ENCODE measurements at places on chromosomes 12 and 14. TPM values are rescaled to one million over a fixed set of nuclear protein-coding genes. Genes with fewer than 3 reads are reported as not detected.

GRCh38 chr14:31510222-31510621, 22.4 kb upstream of the GPR33 start:
- DNase-seq: no peak
- no peaks in the 10 kb centered on the region for H3K27me3 ChIP-seq
- no peak overlapping the region for H3K27ac ChIP-seq
- H3K4me1 ChIP-seq: no peaks in the 10 kb centered on the region
- H3K36me3 ChIP-seq: no peaks in the 10 kb centered on the region

GRCh38 chr14:102927346-102927877, 4.9 kb downstream of the AMN start:
- H3K36me3 ChIP-seq: no peaks in the 10 kb centered on the region
- H3K4me1 ChIP-seq: peaks cover 2% of the 10 kb centered on the region
- peak overlapping the region; percentile 57 for H3K4me3 ChIP-seq
- H3K27ac ChIP-seq: no peak overlapping the region

- H3K4me1 ChIP-seq: peaks cover 16% of the 10 kb centered on the region
- H3K4me3 ChIP-seq: no peak overlapping the region
- no peaks in the 10 kb centered on the region for H3K36me3 ChIP-seq
- H3K27me3 ChIP-seq: peaks cover 32% of the 10 kb centered on the region
- no peak overlapping the region for H3K27ac ChIP-seq
Measured at GRCh38 chr12:1666685-1667162, 24.1 kb upstream of the ADIPOR2 start.

- H3K4me3 ChIP-seq: no peak overlapping the region
- H3K27ac ChIP-seq: no peak overlapping the region
- peaks cover 6% of the 10 kb centered on the region for H3K4me1 ChIP-seq
- H3K27me3 ChIP-seq: no peaks in the 10 kb centered on the region
- DNase-seq: no peak
Measured at GRCh38 chr12:67091678-67092077, 177.5 kb upstream of the CAND1 start.

GRCh38 chr12:106226884-106227640, 20.8 kb downstream of the CKAP4 start:
- H3K4me3 ChIP-seq: no peak overlapping the region
- H3K27ac ChIP-seq: no peak overlapping the region
- no peaks in the 10 kb centered on the region for H3K4me1 ChIP-seq
- no peak for DNase-seq
- H3K36me3 ChIP-seq: no peaks in the 10 kb centered on the region

DNA sequence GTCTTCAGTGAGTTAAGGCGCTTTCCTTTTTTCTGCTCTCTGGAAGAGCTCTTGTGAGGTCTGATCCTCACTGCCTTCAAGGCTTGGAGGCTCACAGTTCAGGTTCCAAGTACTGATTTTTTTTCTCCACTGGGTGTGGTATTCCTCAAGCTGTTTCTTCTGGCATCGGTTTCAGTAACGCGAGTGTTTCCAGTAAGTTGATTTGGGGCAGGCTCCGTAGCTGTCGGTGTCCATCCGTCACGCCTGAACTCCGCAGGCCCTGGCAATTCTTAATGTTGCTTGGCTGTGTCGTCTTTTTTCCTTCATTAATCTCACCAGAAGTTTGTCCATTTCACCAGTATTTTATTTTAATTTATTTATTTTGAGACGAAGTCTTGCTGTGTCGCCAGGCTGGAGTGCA, 30.6 kb downstream of the LRCOL1 start:
- H3K4me3 ChIP-seq: no peak overlapping the region
- peaks cover 33% of the 10 kb centered on the region for H3K36me3 ChIP-seq
- H3K27ac ChIP-seq: no peak overlapping the region
- H3K27me3 ChIP-seq: peaks cover 24% of the 10 kb centered on the region
- no peaks in the 10 kb centered on the region for H3K4me1 ChIP-seq

GRCh38 chr12:8819666-8819980, 2.8 kb upstream of the A2ML1 start:
- H3K4me3 ChIP-seq: no peak overlapping the region
- H3K27me3 ChIP-seq: peaks cover 16% of the 10 kb centered on the region
- H3K36me3 ChIP-seq: no peaks in the 10 kb centered on the region
- peaks cover 7% of the 10 kb centered on the region for H3K4me1 ChIP-seq
- H3K27ac ChIP-seq: no peak overlapping the region

DNA sequence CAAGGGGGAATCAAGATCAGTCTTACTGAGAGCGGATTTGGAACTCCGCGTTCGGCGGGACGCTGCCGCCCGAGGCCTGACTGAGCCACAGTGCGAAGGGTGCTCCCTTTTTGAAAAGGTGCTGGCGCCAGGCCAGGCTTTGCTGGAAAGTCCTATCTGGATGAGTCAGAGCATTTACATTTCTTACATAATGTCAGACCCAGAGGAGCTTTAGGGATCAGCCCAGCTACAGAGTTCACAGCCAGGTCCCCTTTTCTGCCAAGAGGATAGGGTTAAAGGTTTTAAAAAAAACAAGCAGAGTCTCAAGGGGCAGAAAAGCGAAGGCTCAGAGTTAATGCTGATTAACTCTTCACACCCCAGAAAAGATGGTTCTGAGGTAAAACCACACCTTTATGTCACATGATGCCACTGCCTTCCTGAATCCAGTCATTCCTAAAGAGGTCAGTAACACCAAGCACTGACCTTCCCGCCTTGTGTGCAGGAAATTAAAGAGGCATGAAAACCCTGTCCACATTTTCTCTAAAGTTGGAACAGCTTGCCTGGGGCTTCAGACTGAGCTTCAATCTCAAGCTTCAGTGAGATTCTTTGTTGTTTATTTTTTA, 11.7 kb upstream of the FBXL14 start:
- no peaks in the 10 kb centered on the region for H3K36me3 ChIP-seq
- DNase-seq: no peak
- peak overlapping the region; percentile 70 for H3K4me3 ChIP-seq
- H3K27me3 ChIP-seq: peaks cover 16% of the 10 kb centered on the region

DNA sequence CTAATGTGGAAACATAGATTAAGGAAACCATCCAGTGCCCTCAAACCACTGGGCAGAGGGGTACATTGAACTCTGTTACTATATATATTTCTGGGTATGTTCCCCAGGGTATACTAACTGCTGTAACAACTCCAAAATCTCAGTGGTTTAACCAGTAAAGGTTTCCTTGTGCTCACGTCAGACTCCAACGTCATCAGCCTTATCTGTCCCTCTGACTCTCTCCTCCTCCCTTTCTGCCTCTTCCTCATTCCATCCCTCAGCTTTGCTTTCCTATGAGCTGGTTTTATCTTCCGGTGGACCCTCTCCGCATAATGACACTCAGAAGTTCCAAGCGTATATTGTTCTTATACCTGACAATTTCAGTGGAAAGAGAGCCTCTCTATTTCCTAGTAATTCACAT, 21.2 kb upstream of the SMCO2 start:
- H3K4me1 ChIP-seq: no peaks in the 10 kb centered on the region
- no peaks in the 10 kb centered on the region for H3K27me3 ChIP-seq
- no peak for DNase-seq
- no peak overlapping the region for H3K4me3 ChIP-seq

DNA sequence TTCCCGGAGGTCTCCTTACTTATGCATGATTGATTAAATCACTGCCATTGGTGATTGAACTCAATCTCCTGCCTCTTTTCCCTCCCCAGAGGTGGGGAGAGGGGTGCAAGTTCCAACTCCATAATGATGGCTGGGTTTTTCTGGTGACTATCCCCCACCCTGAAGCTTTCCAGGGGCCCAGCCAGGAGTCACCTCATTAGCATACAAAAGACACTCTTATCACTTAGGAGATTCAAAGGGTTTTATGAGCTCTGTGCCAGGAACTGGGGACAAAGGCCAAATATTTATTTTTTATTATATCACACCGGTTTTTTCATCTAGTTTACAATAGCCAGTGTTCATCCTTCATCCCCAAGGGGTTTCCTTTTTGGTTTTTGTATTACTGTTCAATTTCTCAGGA, 300.7 kb downstream of the ETNK1 start:
- DNase-seq: no peak
- H3K27ac ChIP-seq: no peak overlapping the region
- H3K27me3 ChIP-seq: no peaks in the 10 kb centered on the region
- no peak overlapping the region for H3K4me3 ChIP-seq

DNA sequence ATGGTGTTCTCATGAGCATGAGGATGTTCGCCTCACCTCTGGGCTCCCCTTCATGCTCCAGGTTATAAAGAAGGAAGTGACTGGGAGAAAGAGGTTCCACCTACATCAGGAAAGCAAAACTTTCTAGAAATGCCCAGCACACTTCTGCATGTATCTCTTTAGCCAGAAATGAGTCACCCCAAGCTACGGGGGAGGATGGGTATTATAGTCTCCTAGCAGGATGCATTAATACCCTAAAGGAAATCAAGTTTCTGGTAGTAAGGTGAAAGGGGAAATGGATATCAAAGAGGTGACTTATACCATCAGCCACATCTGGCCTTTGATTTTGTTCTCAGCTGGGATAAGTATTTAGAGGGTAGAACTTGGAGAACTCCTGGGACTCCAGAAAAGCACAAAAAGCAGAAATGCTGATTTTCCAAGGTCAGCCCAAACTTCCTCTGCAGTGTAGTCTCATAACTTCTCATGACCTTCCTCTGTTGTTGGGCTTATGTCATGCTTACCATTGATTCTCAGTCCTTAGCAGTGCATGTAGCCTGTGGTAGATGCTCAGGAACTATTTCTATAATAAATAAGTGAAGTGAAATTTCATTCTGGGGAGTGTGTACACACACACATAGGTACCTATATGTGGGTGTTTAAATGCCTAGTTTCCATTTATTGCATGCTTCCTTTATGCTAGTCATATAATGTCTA, 209.4 kb upstream of the CRY1 start:
- DNase-seq: no peak
- no peak overlapping the region for H3K4me3 ChIP-seq

GRCh38 chr12:124476011-124476400, 91.4 kb downstream of the NCOR2 start:
- H3K36me3 ChIP-seq: peaks cover 57% of the 10 kb centered on the region
- H3K27me3 ChIP-seq: no peaks in the 10 kb centered on the region
- no peak overlapping the region for H3K4me3 ChIP-seq
- no peak overlapping the region for H3K27ac ChIP-seq

DNA sequence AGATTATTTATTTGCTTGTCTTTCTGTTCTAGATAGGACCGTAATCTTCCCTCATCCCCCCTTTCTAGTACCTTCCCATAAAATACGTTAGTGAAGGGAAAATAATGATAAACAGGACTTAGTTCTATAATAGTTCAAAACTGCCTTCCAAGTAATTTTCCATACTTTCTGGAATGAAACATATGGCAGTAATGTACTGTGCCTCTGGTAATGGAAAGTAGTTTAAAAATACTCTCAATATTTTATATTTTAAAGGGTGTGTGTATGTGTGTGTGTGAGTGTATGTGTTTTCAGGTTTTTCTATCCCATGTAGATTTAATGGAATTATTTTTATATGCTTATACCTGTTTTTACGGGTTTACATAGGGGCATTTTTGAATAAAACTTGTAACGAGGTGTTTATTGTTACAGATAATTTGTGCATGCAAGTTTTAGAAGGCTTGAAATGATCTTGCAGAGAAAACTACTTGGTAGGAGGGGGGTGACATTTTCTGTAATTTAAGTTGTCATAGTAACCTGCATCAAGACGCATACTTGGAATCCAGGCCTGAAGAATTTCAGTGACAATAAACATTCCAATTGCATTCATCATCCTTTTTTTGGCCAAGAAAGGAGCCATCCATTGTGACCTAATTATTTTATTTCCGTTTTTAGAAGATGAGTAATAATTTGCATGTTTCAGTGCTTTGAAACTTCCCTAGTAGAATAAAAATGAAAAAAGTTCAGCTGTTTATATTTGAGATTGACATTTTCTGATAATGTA, 38.9 kb downstream of the RASSF8 start:
- H3K36me3 ChIP-seq: no peaks in the 10 kb centered on the region
- H3K27me3 ChIP-seq: no peaks in the 10 kb centered on the region
- peaks cover 22% of the 10 kb centered on the region for H3K4me1 ChIP-seq
- no peak overlapping the region for H3K4me3 ChIP-seq

DNA sequence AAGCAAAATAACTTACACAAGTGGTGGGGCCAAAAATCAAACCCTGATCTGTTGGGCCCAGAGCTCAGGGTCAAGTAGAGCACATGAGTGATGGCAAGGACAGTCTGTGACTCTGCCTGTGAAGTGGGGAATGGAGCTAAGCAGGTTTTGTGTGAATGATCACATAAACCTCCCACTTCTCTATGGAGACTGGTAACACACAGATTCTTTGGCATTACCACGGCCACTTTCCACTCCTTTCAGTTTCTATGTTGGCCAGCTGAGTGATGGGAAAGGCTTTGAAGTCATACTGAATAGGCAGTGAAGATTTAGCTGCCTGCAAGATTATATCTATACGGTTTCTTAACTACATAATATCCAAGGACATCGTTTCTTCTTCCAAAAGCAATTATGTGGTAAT, 97.9 kb downstream of the ARMH4 start:
- no peak overlapping the region for H3K27ac ChIP-seq
- H3K4me3 ChIP-seq: no peak overlapping the region

DNA sequence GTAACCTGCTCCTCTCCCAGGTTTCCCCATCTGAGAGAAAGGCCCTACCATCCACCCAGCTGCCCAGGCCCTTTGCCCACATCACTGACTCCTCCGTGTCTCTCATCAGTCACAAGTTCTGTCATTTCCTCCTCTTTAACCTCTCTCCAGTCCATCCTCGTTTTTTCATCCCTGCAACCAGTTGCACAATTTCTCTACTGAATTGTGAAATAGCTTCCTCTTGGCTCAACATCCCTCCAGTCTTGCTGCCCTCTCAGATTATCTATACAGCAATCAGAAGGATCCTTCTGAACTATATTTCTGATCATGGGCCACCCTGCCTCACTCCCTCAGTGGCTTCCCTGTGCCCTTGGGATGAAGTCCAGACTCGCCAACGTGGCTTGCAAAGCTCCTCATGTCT, 6.8 kb downstream of the FAM161B start:
- H3K36me3 ChIP-seq: peaks cover 17% of the 10 kb centered on the region
- H3K27me3 ChIP-seq: peaks cover 83% of the 10 kb centered on the region
- H3K27ac ChIP-seq: no peak overlapping the region
- no peak for DNase-seq
- H3K4me3 ChIP-seq: no peak overlapping the region

DNA sequence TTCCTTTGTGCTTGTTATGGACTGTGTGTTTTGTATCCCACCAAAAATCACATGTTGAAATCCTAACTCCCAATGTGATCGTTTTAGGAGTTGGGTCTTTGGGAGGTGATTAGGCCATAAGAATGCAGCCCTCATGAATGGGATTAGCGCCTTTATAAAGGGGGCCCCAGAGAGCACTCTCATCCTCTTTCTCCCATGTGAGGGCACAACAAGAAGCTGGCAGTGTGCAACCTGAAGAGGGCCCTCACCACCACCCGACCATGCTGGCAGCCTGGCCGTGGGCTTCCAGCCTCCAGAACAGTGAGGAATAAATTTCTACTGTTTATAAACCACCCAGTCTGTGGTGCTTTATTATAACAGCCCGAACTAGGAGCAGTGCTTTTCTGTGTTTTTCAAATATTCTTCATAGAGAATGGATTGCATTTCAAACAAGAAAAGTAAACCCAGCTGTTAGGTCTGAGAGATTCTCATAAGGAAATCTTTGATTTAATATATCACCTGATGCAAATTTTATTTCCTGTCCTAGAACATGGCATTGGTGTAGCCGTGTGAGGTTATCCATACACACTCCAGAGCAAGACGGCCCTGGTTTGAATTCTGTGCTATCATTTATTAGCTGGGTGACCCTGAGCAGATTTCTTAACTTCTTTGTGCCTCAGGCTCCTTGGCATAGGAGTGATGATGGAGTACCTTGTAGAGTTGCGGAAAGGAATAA, 27.8 kb downstream of the HSPB8 start:
- no peaks in the 10 kb centered on the region for H3K36me3 ChIP-seq
- no peak overlapping the region for H3K27ac ChIP-seq
- H3K4me1 ChIP-seq: peaks cover 12% of the 10 kb centered on the region
- DNase-seq: no peak

Gene WNT5B
- total RNA-seq: 10.1 TPM

Gene NR4A1
- total RNA-seq: 21.7 TPM

Gene ASIC1
- total RNA-seq: 5.7 TPM

Gene NRXN3
- 22.1 TPM for total RNA-seq

Gene ALX1
- 3.2 TPM for total RNA-seq

Gene SRRM4
- total RNA-seq: 2.4 TPM

Gene GPR132
- 0.69 TPM for total RNA-seq
